PC-9 (cell line): ENCODE measurements at places on chromosomes 2 and 18. TPM values are rescaled to one million over a fixed set of nuclear protein-coding genes. Genes with fewer than 3 reads are reported as not detected.

The DSG4 gene
- total RNA-seq, result not detected in 2 replicates

The VWC2L gene
- total RNA-seq, result not detected in 2 replicates

The SPEG gene
- total RNA-seq, result 46.8 and 55.8 TPM in 2 replicates

The COL3A1 gene
- total RNA-seq, result not detected in 2 replicates

The RAB6C gene
- total RNA-seq, result not detected in 2 replicates
